CD8-positive, alpha-beta memory T cell (primary cell): ENCODE measurements at places on chromosomes 12 and 14.

DNA sequence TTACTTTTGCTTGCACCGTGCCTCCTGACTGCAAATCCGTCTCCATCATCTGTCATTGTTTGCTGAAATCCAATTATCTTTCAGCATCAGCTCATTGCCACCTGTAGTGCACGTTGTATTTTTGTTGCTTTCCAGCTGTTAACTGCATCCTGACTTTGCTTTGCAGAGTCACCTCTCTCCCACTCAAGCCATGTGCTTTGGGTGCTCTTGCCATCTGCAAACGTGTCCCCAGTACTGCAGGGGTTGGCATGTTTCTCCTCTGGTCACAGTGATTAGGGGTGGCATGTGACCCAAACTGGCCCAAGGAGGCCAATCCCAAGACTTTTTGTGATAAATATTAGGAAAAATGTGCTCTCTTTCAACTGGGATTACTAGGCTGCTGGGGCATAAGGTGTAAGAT lies 10.5 kb upstream of the TMED2 start:
- DNase-seq, result no peak

DNA sequence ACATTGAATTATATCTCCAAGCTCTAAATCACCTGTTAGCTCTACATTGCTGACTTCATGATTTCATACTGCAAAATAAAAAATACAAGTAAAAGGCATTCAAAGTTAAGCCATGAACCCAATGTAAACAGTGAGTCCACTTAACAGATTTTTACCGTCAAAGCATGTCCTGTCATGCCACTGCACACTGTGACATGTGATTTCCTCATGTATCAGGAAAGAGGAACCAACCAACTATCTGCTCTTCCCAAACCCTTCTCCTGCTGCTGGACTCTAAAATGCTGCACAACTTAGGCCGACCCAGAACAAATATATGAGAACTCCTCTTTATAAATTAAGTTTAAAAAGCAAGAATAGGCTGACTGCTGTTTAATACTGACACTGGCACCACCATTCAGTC lies 37.5 kb downstream of the TM7SF3 start:
- DNase-seq, result no peak

DNA sequence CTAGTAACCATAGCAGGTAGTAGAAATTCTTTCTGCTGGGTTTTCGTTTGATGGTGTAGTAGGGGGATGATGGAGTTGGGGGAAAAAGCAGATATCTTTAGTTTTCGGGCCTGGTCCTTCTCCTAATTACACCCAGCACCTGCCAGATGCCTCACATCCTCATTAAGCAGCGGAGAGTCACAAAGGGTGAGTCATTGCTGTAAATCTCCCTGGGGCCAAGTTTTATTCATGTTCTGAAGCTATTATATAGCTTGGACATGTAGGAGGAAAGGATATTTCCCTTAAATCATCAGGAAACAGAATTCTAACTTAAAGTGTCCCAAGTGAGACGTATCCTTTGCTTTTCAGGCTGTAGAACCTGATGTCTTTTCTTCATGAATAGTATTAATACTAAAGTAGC lies 4.9 kb upstream of the NECAP1 start:
- no peak for DNase-seq

GRCh38 chr12:761256-761655 lies 8.9 kb downstream of the WNK1 start:
- DNase-seq, result no peak

DNA sequence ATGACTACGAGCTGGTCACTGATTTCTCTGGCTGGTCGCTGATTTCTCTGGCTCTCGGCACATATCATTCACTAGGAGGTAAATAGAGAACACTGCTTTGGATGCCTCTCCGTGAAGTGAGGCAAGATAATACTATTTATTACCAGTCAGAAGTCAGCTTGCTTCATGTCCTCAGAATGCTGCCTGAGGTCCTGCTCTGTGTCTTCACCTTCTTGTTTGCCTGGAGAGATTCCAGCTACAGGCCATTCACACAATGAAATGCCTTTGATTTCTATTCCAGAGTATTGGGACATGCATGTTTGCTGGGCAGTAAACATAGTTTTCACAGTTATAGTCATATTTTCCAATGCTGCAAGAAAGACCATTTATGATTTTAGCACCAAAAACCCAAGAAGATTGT lies 106.7 kb downstream of the AEBP2 start:
- DNase-seq, result no peak
